Stimulated activated CD4-positive, alpha-beta T cell treated with anti-CD3 and anti-CD28 coated beads, TNF-alpha, amount 100 ng/mL, for 1 hour (primary cell): ENCODE measurements at places on chromosomes 7 and 10.

GRCh38 chr10:92490387-92490786, 83.5 kb downstream of the IDE start:
- DNase-seq, result no peak

GRCh38 chr10:70579234-70580002, 23.1 kb downstream of the PRF1 start:
- DNase-seq, result no peak

GRCh38 chr10:34644224-34644623, 170.9 kb downstream of the PARD3 start:
- no peak for DNase-seq

- no peak for DNase-seq
Observed at GRCh38 chr7:28984631-28985030, 26.5 kb upstream of the TRIL start.

DNA sequence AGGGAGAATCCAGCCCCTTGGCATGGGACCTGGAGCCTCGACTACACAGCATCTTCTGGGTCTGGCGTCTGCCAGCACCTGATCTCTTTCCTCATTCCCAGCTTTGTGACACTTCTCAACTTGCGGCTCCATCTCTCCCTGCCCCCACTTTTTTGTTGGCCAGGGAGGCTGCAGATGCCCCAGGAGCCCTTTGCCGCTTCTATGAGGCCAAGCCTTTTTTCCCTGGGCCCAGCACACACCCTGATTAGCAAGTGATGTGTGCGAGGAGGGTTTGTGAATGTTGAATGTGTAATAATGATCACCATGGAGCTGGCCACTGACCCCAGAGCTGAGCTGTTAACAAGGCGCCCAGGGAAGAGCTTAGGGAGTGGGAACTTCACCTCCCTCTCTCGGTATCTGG, 4.4 kb downstream of the EVX1 start:
- DNase-seq, result no peak

DNA sequence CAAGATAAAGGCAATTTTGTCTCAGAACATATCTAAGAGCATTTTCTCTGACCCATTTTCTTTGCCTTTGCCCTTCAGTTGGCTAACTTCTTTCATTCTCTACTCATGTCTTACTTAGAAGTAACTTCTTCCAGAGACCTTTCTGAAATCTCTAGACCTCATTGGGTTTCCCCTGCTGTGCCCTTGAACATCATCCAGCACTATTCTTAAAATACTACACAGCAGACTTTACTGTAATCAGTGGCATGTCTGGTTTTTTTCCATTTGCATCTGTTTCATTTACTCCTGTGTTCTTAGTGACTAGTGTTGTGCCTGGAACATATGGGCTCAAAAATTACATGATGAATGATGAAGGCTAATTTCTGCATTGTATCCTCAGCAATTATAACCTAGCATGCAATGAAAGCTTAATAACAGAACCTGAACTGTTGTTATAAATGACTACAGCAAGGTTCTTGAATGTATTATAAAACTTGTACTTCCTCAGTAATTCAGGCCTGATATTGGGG, 301.9 kb downstream of the CDK14 start:
- DNase-seq, result no peak

DNA sequence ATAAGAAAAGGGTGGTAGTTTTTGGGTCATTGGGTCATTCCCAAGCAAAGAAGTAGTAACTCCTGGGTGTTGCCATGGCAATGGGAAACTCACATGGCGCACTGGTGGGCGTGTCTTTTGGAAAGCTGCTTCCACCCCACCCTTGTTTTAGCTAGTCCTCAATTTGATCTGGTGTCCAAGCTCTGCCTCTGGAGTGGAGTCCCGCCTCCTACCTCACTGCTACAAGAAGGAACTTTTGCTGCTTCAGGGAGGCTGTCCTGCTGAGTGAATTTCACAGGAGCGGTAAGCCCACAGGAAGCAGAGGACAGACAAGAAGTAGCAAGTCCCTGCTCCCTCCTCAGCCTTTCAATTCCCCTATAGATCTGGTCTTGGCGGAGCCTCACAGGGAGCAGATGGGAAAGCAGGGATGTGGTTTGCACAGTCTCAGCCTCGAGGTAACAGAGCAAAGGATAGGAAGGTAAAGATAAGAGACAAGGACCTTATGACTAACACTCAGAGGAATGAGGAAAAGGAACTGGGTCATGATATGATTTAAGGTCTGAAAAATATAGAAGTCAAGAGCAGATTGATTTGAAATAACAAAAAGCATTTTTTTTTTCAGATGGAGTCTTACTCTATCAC, 700.3 kb downstream of the TNS3 start:
- no peak for DNase-seq

DNA sequence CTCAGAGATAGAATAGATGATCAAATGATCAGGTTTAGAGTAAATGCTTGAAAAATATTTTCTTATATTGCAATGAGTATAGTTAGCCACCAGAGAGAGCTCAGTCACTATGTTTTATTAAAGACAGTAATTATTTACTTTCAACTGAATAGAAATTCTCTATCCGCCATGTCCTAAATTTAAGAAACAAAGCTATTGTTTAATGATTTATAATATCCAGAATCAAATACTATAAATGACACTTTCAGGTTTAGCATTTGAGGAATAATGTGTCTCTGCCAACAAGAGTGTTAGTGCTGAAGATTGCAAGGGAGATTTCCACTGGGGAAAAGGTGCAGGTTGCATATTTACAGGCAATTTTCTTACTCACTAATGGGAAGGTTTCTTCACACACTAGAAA, 184.7 kb downstream of the DGKB start:
- DNase-seq, result no peak

- no peak for DNase-seq
Observed at GRCh38 chr7:30285067-30285535, 704 bp downstream of the ZNRF2 start.
